Stimulated activated CD4-positive, alpha-beta T cell treated with anti-CD3 and anti-CD28 coated beads, Interleukin-1b, Interleukin-23, amount 100 ng/mL, for 1 hour (primary cell): ENCODE measurements at places on chromosomes 4 and X.

DNA sequence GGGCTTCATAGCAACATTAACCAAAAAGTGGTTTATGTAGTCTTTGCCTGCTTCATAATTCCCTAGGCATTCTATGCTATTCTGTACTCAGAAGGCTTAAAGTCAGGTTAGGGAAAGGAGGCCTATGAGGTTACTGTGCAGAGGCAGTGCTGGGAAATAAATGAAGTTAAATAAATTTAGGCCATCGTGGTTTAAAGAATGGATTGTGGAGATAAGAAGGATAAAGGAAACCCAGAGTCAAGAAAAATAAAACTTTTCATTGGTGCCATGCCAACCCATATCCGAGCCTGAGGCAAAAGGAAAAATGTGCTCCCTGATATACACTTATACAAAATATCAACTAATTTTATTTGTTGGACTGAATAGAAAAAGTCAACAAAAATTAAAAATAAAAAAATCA is 70.2 kb downstream of the AR start:
- no peak for DNase-seq

DNA sequence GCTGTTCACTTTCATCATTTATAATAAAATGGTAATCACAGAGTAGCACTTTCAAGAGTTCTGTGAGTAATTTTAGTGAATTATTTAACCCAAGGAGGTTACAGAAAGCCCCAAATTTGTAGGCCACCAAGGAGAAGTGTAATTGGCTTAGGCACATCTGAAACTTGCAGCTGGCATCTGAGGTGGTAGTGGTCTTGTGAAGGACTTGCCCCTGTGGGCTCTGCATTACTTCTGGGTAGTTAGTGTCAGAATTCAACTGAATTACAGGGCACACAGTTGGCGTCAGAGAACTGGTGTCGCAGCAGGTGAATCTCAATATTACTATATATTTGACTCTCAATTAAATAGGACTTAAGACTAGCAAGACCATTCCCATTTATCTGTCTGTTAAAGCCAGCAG is 36.9 kb downstream of the GPR174 start:
- DNase-seq, result no peak

GRCh38 chr4:5472160-5472591 is 236.2 kb downstream of the EVC2 start:
- DNase-seq, result no peak

- no peak for DNase-seq
Observed at GRCh38 chrX:72663737-72664136, 50.4 kb downstream of the PHKA1 start.

GRCh38 chr4:69051576-69051943 is 44.7 kb upstream of the UGT2B7 start:
- no peak for DNase-seq

- no peak for DNase-seq
Observed at GRCh38 chr4:183249854-183250253, 70.2 kb downstream of the CLDN22 start.

DNA sequence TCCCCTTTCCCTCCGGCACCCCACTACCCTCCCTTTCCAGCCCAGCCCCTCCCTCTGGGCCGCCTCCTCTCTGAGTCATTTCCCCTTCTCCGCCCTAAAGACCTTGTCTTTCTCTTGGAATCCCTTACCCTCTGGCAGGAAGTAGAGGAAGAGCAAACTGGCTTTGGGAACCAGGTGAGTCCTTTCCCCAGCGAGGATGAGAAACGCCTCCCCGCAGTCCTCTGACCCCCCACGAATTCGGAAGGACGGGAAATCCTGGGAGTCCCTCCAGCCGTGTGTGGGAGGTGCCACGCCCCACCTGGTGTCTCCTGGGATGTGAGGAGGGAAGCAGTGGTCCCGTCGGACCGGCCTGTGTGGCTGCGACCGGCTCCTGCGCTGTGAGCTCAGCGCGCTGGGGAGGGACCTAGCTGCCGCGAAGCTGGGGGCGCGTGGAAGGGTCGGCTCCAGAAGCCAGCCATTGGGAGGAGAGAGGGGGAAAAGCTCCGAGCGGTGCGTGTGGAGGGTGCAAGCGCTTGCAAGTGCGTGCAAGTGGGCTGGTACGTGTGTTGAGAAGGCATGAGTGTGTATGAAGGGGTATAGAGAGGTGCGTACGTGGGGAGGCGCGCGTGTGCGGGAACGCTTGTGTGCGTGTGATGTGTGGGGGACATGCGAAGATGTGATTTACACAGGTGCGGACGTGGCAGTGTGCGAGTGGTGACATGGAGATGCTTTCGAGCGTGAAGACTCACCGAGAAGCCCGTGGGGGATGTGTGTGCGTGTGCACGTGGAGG is 46.3 kb downstream of the TEX13B start:
- no peak for DNase-seq

- no peak for DNase-seq
Observed at GRCh38 chr4:5133201-5133600, 81.9 kb downstream of the STK32B start.
